ENCODE measurements at places on chromosomes 11 and 22. TPM values are rescaled to one million over a fixed set of nuclear protein-coding genes. Genes with fewer than 3 reads are reported as not detected.

PIWIL4 gene
- 0.50 TPM for total RNA-seq

CHCHD10 gene
- total RNA-seq, result 197 TPM

MADD gene
- total RNA-seq, result 55.7 TPM

PATE2 gene
- not detected for total RNA-seq

CCDC157 gene
- 2.2 TPM for total RNA-seq

OPCML gene
- total RNA-seq, result not detected

GRCh38 chr22:44531487-44531886, 33.5 kb upstream of the RTL6 start:
- H3K27ac ChIP-seq, result no peak overlapping the region
- no peaks in the 10 kb centered on the region for H3K36me3 ChIP-seq
- H3K4me3 ChIP-seq, result no peak overlapping the region
- H3K4me1 ChIP-seq, result peaks cover 10% of the 10 kb centered on the region

DNA sequence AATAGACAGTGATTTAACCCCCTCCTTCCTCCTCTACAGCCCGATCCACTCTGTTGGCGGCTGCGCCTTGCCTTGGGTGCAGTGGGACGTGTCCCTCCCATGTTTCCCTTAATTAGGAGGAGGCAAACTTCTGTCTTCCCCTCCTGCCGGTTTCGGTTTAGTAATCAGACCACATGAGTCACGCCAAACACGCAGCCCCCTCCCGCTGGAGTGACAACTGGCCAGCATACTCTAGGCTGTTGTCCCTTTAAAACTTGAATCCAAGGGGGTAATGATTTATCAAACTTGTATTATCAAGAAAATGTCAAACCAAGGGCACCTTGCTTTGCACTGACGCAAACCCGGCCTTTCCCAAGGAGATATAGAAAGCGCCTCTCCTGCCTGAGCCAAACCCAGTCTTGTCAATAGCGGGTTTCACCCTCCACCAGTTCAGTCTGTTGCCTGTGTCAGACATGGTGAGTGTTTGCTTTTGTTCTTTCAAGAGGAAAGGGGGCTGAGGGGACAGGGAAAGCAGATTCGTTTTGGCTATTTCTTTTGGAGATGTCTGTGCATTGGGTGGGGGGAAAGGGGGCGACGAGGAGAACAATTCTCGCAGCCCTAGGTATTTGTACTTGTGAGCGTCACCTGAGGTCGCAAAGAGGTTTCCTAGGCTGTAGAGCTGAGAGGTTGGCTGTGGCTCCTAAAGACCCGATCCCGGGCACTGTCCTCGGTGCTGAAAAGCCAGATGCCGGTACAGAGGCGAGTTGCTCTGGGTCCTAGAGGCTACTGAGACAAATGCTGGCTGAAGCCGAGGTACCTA, at the start of gene SLC6A5:
TSS of gene SLC6A5 (plus strand) at position 388 of the 799 bp plus-strand sequence. CDS start at position 453, 65 bp downstream.
- peaks cover 5% of the 10 kb centered on the region for H3K4me1 ChIP-seq
- no peaks in the 10 kb centered on the region for H3K36me3 ChIP-seq
- peaks cover 92% of the 10 kb centered on the region for H3K27me3 ChIP-seq
- no peak within 1 kb of the TSS for H3K27ac ChIP-seq

- H3K36me3 ChIP-seq, result no peaks in the 10 kb centered on the region
- no peak overlapping the region for H3K4me3 ChIP-seq
Observed at GRCh38 chr22:48475661-48476345, 1351.9 kb downstream of the BRD1 start.

DNA sequence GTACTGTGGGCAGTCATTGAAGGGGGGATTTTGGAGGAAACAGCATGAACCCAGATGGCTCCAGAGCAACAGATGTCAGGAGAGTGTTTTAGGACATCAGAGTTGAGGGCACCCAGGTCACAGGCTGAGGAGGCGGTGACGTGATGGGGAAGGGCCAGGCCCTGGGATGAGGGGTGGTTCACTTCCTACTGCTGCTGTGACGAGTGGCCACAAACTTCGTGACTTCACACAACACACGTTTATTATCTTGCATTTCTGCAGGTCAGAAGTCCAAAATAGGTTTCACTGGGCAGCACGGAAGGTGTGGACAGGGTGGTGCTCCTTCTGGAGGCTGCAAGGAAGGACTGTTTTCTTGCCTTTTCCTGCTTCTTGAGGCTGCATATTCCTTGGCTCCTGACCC, 77.7 kb upstream of the RAB1B start:
- H3K4me3 ChIP-seq, result no peak overlapping the region
- H3K36me3 ChIP-seq, result peaks cover 25% of the 10 kb centered on the region

DNA sequence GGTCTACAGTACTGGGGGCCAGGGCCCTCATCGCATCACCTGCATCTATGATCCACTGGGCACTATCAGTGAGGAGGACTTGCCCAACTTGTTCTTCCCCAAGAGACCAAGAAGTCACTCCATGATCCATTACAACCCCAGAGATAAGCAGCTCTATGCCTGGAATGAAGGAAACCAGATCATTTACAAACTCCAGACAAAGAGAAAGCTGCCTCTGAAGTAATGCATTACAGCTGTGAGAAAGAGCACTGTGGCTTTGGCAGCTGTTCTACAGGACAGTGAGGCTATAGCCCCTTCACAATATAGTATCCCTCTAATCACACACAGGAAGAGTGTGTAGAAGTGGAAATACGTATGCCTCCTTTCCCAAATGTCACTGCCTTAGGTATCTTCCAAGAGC, 3.8 kb upstream of the PPFIBP2 start:
- H3K27me3 ChIP-seq, result no peaks in the 10 kb centered on the region
- no peak overlapping the region for H3K27ac ChIP-seq
- H3K4me3 ChIP-seq, result no peak overlapping the region

DNA sequence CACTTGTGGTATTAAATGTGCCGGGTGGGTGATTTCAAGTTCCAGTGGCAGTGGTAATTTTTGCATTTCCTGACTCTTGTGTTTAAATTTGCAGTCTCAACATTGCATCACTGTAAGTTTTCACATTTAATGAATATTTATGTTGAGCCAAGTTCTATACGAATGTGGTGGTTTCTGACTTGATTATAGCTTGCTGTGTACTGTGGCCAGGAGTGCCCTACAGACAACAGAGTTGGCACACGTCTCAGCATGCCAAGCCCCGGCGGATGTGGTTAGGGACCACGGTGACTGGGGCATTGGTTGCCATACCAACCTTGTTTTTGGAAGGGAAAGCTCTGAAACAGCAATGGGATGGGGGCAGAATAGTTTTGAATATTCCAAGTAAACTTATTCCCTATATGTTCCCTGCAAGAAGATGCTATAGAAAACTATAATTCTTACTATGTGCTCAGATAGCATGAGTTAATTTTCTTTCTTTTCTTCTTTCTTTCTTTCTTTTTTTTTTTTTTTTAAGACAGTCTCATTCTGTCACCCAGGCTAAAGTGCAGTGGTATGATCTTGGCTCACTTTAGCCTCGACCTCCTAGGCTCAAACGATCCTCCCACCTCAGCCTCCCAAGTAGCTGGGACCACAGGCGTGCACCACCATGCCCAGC, 16.0 kb downstream of the ZNRF3 start:
- peaks cover 24% of the 10 kb centered on the region for H3K27me3 ChIP-seq
- H3K4me1 ChIP-seq, result peaks cover 15% of the 10 kb centered on the region
- no peak overlapping the region for H3K4me3 ChIP-seq
- H3K27ac ChIP-seq, result no peak overlapping the region

DNA sequence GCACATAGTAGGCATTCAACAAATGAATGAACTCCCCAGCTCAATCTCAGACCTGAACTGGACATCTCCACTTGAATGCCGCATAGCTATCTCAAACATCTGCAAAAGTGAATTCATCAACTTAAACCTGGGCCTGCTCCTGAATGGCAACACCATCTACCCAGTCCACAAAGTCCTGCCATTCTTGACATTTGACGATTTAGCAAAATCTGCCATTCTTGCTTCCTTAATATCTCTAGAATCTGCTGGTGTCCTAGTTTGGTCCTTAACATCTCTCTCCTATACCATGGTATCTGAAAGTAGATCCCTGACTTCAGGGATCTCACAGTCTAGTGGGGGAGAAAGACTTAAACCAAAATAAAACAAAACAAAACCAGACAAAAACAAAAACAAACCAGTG, 12.4 kb upstream of the HPX start:
- no peaks in the 10 kb centered on the region for H3K36me3 ChIP-seq
- no peak overlapping the region for H3K4me3 ChIP-seq
- H3K27me3 ChIP-seq, result no peaks in the 10 kb centered on the region
- no peak for DNase-seq
- no peak overlapping the region for H3K27ac ChIP-seq

GRCh38 chr22:17479135-17479534, 84.2 kb upstream of the SLC25A18 start:
- no peaks in the 10 kb centered on the region for H3K4me1 ChIP-seq
- no peak overlapping the region for H3K4me3 ChIP-seq
- no peak for DNase-seq

GRCh38 chr22:37121887-37122591, 12.5 kb upstream of the TMPRSS6 start:
- peak; percentile 97 for DNase-seq
- peaks cover 86% of the 10 kb centered on the region for H3K4me1 ChIP-seq
- H3K36me3 ChIP-seq, result peaks cover 36% of the 10 kb centered on the region
- H3K27me3 ChIP-seq, result no peaks in the 10 kb centered on the region

DNA sequence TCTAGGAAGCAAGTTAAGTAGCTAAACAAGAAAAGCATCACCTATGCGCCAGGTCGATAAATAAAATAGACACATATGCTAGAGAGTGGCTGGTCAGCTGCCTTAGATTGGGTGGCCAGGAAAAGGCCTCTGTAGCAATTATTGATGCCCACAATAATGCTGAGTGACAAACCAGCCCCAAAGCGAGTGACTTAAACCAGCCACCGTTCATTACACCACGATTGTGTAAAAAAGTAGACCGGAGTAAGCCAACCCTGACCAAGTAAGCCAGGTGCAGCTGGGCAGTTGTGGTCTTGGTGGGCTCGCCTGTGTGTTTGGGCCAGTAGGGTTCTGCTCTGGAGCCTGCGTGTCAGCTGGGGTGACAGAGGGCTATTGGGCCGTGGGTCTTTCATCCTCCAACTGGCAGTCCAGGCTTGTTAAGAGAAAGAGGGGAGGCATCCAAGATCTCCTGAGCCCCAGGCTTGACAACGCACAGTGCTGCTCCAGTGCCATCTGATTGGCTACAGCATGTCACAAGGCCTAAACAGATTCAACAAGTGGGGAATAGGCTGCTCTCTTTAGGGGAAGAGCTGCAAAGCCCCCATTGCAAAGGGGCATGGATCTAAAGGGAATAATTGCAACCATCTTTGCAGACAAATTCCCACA, 100.4 kb upstream of the PARVA start:
- H3K4me1 ChIP-seq, result peaks cover 5% of the 10 kb centered on the region
- H3K27ac ChIP-seq, result no peak overlapping the region
- H3K4me3 ChIP-seq, result no peak overlapping the region
- H3K36me3 ChIP-seq, result no peaks in the 10 kb centered on the region

- peaks cover 2% of the 10 kb centered on the region for H3K27me3 ChIP-seq
- no peaks in the 10 kb centered on the region for H3K36me3 ChIP-seq
- no peaks in the 10 kb centered on the region for H3K4me1 ChIP-seq
- no peak overlapping the region for H3K4me3 ChIP-seq
Observed at GRCh38 chr22:28268171-28268570, 349.1 kb upstream of the PITPNB start.

Data from activated CD8-positive, alpha-beta T cell treated with anti-CD3 and anti-CD28 coated beads for 36 hours (primary cell).